Adrenal gland (tissue), 19 donors: ENCODE measurements at places on chromosomes 16 and 17. TPM values are rescaled to one million over a fixed set of nuclear protein-coding genes. Genes with fewer than 3 reads are reported as not detected.
A peak's percentile ranks its signal among the peaks of the same experiment; 100 is the strongest.

TAC4 gene
- not detected for total RNA-seq

DHX40 gene
- 28.0 TPM for total RNA-seq

GRCh38 chr16:75229172-75230031, 10.6 kb downstream of the CTRB1 start:
- H3K27me3 ChIP-seq: no peaks in the 10 kb centered on the region
- H3K4me1 ChIP-seq: no peaks in the 10 kb centered on the region
- no peak overlapping the region for H3K4me3 ChIP-seq
- no peak overlapping the region for H3K27ac ChIP-seq
- no peaks in the 10 kb centered on the region for H3K36me3 ChIP-seq
- DNase-seq: no peak

GRCh38 chr16:66481943-66482390, 54.9 kb downstream of the BEAN1 start:
- DNase-seq: no peak
- peaks cover 5% of the 10 kb centered on the region for H3K4me1 ChIP-seq
- H3K4me3 ChIP-seq: no peak overlapping the region
- no peak overlapping the region for H3K27ac ChIP-seq
- no peaks in the 10 kb centered on the region for H3K27me3 ChIP-seq
- no peaks in the 10 kb centered on the region for H3K36me3 ChIP-seq

GRCh38 chr17:63780507-63780906, 6.5 kb downstream of the DDX42 start:
- peaks cover 5% of the 10 kb centered on the region for H3K4me1 ChIP-seq
- H3K27ac ChIP-seq: peak overlapping the region; percentile 58
- DNase-seq: peak; percentile 57
- no peaks in the 10 kb centered on the region for H3K27me3 ChIP-seq

- no peaks in the 10 kb centered on the region for H3K27me3 ChIP-seq
- H3K36me3 ChIP-seq: no peaks in the 10 kb centered on the region
- H3K4me1 ChIP-seq: peaks cover 19% of the 10 kb centered on the region
- H3K27ac ChIP-seq: no peak overlapping the region
- no peak overlapping the region for H3K4me3 ChIP-seq
Observed at GRCh38 chr17:28712705-28713415, 1.2 kb upstream of the PROCA1 start.

GRCh38 chr16:56263711-56264608, 72.7 kb downstream of the GNAO1 start:
- no peaks in the 10 kb centered on the region for H3K4me1 ChIP-seq
- no peaks in the 10 kb centered on the region for H3K36me3 ChIP-seq
- H3K27ac ChIP-seq: no peak overlapping the region
- H3K4me3 ChIP-seq: no peak overlapping the region
- DNase-seq: no peak
